ENCODE measurements at places on chromosomes 6 and 20.

DNA sequence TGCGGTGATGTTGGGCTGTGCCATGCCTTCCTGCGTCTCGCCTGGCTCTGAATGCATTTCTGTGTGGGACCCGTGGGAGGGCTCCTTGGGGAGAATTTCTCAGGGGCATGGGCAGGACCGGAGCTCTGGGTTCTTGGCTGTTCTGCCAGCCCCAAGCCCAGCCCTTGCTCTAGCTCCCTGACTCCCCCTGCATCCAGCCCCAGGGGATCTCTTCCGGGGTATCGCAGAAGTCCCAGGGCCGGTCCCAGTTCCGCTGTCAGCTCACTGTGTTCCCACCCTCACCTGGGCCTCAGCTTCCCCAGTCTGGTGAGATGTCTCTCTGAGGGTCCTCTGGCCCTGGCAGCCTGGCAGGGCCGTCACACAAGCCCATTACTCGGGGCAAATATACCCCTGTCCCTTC is 20.5 kb downstream of the SPDEF start:
- no peak for DNase-seq

DNA sequence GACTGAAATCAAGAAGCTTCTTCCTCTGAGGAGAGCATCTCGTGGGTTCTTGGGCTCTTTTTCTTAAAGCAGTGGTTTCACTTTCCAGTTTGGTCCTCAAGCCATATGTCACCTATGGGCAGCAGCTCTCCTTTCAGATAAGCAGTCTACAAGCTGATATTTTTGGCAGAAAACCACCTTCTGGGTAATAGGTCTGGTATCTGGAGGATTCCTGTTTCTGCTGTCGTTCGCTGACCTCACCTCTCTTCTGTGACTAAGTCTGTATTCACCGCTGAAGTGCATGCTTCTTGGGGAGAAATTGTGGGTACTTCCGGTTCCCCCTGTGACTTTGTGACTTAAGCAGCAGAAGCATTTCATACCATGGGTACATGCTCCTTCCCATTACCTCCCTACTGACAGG is 193.6 kb downstream of the EDN1 start:
- peak; percentile 72 for DNase-seq

DNA sequence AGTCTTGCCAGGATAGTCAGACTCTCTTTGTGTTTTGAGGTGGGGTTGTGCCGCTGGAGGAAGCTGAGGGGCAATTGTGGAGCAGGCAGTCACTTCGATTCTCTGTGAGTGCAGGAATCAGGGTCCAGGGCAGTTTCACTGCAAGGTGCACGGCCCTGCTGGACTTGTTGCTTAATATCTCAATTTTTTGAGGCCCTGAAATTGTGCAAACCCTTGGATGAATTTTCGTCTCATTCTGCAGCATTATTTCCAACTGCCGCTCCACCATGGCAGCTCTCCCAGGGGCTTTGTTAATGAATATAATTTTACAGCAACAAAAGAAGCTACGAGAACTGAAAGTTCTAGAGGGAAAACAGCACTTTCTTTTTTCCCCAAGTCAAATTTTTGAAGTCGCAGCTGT is 531.9 kb downstream of the QKI start:
- no peak for DNase-seq

- no peak for DNase-seq
Observed at GRCh38 chr20:6780433-6781190, 13.1 kb downstream of the BMP2 start.

- DNase-seq, result no peak
Observed at GRCh38 chr6:125392682-125393081, 90.9 kb upstream of the HDDC2 start.

GRCh38 chr6:10585209-10585845 is 64.2 kb downstream of the GCNT2 start:
- no peak for DNase-seq

- no peak for DNase-seq
Observed at GRCh38 chr20:63065911-63066310, 59.1 kb upstream of the BHLHE23 start.

DNA sequence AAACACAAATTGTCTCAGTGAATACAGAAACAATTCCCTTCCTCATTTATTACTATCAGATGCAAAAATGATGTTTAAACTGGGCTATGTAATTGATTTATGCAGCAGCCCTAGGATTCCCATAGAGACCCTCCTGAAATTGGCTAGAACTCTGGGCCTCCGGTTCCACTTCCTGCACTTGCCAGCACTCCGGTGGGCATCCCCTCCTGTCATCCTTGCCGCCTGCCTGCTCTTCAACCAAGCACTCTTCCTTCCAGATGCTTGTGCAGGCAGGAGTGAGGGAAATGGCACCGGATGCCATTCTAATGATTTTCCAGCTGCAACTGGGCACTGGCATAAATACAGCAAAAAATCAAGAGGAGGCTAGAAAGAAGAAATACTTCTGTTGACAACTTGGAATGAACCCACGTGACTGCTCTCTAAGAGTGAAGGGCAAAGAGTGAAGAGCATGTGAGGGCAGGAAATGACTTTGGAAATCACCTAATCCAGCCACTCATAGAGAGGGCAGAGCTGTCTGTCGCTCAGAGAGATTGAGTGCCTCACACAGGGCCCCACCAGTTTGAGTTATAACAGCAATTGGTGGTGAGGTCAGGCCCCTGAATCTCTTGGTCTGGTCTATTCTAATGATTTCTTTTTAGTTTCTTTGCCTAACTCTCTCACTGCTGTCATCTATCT is 3.7 kb upstream of the NEDD9 start:
- DNase-seq, result no peak

GRCh38 chr6:141463237-141463977 is 669.3 kb upstream of the GJE1 start:
- no peak for DNase-seq

- DNase-seq, result no peak
Observed at GRCh38 chr20:62493253-62493885, 17.6 kb upstream of the GATA5 start.

GRCh38 chr6:168615837-168616236 is 174.9 kb downstream of the SMOC2 start:
- DNase-seq, result no peak

DNA sequence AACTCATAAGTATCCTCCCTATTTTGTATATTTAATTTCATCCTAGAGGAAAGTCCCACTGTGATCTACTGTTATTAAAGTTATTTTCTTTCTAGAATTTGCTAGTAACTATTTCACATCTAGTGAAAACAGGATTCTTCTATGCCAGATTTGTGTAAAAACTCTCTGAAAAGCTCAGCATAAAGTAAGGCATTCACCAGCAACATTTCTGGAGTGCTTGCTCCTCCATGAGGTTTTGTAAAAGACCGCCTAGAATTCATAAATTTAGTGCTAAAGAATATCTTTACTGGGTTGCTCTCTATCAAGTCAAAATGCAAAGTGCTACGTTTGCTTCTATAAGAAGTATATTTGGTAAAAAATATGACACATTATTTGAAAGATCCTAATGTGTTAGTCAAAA is 173.5 kb upstream of the IRAK1BP1 start:
- no peak for DNase-seq

GRCh38 chr6:140636908-140637402 is 1262.5 kb upstream of the CITED2 start:
- DNase-seq, result no peak

DNA sequence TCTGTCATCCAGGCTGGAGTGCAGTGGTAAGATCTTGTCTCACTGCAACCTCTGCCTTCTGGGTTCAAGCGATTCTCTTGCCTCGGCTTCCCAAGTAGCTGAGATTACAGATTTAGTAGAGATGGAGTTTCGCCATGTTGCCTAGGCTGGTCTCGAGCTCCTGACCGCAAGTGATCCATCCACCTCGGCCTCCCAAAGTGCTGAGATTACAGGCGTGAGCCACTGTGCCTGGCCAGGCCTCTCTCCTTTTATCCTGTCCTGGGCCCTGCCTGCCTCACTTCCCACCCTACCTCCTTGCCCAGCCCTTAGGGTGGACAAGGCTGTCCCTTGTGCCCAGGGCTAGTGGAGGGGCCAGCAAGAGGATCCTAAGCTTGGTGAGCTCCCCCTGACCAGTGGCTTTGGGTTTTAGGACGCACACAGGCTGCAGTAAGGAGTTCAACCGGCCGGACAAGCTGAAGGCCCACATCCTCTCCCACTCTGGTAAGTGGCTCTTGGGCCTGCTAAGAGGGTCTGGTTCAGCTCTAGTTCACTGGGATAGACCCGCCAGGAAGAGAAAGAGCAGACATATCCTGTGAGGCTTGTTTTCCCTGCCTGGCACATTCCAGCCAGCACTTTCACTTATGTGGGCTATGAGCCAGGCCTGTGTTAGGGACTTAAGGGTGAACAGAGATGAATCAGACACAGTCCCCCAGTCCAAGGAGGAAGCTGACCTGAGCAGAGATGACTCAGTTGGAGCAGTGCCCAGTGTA is 21.9 kb upstream of the CHMP4B start:
- DNase-seq, result peak; percentile 97

DNA sequence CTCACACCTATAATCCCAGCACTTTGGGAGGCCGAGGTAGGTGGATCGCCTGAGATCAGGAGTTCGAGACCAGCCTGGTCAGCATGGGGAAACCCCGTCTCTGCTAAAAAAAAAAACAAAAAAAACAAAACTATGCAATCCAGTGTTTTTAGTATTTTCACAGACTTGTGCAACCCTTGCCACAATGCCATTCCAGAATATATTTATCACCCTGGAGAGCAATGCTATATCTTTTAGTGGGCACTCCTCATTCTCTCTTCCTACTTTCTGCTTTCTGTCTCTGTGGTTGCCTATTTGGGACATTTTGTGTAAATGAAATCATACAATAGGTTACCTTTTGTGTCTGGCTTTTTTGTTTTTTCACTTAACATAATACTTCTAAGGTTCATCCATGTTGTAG is 39.1 kb upstream of the MROH8 start:
- DNase-seq, result no peak

DNA sequence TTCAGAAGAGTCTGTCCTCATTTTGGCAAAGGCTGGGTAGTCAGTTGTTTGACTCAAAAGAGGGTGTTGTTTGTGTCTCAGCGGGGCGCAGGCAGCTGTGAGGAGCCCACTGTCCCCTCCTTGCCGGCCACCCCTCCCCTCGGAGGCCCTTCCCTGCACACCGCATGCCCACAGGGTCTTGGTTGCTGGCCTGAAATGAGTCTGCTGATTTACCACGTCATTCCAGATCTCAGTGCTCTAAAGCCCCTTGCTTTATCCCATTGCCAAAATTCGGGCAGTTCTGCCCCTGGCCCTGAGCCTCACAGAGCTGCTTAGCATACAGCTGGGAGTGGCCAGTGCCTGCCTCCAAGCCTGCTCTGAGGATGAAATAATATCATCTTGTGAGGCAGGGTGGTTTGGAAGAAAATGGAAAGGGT is 220.7 kb downstream of the UST start:
- DNase-seq, result no peak

DNA sequence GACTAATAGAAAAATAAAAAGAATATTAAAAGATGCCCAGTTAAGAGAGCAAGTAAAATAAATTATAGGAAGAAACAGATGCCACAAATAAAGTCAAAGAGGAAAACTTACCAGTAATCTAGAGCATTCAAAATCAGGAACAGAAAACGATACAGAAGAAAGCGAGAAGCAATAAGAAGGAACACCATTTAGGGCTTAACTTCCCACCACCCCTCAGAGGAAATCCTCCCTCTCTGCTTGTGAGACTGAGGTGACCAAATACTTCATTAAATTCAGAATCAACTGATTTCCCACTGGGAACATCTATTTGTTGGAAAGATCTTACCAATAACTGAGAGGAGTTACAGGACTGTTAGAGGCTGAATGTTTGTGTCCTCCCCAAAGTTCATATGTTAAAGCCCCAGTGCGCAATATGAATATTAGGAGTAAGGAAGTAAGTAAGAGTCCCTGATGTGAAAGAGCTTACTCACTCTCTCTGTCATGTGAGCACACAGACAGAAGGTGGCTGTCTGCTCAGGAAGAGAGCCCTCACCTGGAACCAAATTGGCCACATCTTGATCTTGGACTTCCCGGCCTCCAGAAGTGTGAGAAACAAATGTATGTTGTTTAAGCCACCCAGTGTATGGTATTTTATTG is 19.5 kb downstream of the KATNA1 start:
- no peak for DNase-seq

- DNase-seq, result no peak
Observed at GRCh38 chr20:62358171-62359042, 8.7 kb downstream of the LAMA5 start.

DNA sequence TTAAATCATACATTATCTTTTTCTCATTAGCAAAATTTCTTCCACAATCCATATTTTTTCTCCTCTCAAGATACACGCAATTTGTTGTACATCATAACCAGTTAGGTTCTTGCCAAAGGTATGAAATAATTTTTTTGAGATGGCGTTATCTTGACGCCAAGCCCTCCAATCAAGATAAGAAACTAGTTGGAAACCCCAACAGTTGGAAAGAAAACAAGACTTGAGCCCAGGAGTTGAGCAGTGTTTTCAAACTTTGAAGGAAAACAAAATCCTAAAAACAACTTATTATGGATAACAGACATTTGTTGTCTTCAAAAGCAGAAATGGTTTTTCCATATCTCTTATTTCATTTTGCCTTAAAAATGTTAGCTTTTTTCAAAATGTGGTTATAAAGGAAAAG is 184.8 kb downstream of the SLC24A3 start:
- DNase-seq, result no peak

- DNase-seq, result no peak
Observed at GRCh38 chr20:10670501-10671220, 3.1 kb downstream of the JAG1 start.

GRCh38 chr20:40945754-40946450 is 82.7 kb upstream of the TOP1 start:
- no peak for DNase-seq

DNA sequence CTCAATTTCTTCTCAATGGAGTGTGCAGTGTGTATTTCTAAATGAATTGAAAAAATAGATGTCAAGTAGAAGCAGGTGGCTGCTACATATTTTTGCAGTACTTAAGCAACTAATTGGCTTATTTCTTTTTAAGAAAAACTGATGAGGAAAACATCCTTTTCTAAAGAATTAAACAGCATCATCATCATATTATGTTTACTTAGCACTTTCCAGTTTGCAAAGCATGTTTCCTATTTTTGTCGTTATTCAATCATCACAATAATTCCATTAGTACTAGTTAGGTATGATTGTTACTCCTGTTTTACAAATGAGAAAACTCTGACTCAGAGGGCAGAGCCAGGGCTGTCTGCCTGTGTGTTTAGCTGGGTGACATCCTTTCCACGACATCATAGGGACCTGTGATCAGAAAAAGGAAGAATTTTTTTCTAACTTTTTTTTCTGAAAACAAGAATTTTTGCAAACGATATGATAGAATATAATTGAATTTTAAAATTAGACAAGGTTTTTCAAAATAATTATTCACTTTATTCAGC is 22.7 kb upstream of the BMP6 start:
- DNase-seq, result no peak

- no peak for DNase-seq
Observed at GRCh38 chr20:45154183-45154582, 20.5 kb upstream of the PI3 start.
